A172 (cell line): ENCODE measurements at places on chromosomes 12 and 14. TPM values are rescaled to one million over a fixed set of nuclear protein-coding genes. Genes with fewer than 3 reads are reported as not detected.
A peak's percentile ranks its signal among the peaks of the same experiment; 100 is the strongest.

The KRT2 gene
- not detected in 2 replicates for total RNA-seq

The SOAT2 gene
- 0.17 TPM in 1 of 2 replicates, not detected in the other for total RNA-seq

- DNase-seq: peak; percentile 78
Observed at GRCh38 chr12:5201554-5202218, 158.0 kb downstream of the KCNA5 start.

GRCh38 chr14:48378541-48378940 lies 703.1 kb upstream of the MDGA2 start:
- DNase-seq: no peak

DNA sequence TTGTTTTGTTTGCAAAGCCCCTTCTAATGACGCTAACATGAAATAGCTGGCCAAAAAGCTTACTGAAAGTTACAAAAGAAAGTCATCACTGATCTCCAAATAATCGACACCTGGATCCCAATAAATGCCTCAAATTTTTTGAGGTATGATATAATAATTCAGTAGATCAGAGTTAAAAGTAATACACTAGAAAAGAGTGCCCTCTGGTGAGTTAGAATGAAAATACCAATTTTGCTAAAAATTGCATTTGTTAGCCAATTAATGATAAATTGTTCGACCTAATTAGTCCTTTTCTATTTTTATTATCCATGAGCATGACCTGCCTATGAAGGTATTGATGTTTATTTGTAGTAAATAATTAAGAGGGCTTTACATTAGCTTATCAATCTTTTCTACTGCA lies 78.6 kb downstream of the CEP128 start:
- DNase-seq: no peak

GRCh38 chr12:62605981-62606380 lies 139.4 kb downstream of the MON2 start:
- DNase-seq: no peak

DNA sequence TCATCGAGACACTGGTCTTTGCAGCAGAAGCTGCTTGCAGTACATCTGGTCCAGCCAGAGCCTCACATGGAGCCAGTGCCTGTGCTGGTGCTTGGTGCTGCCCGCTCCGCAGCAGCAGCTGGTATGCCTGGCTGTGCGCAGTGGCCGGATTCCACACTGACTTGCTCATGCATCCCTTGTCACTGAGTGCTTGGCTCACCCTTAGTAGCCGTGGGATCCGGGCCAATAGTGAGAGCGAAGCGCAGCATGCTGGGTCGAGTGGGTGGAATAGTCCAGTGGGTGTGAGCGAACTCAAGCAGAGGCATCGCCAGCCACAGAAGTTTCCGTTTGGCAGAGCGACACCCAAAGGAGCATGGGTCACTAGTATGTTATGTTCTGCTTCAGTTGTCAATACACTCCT lies 10.1 kb upstream of the FBXO33 start:
- no peak for DNase-seq
